GM23248 (cell line): ENCODE measurements at places on chromosomes 3 and 15. TPM values are rescaled to one million over a fixed set of nuclear protein-coding genes. Genes with fewer than 3 reads are reported as not detected.
A peak's percentile ranks its signal among the peaks of the same experiment; 100 is the strongest.

DNA sequence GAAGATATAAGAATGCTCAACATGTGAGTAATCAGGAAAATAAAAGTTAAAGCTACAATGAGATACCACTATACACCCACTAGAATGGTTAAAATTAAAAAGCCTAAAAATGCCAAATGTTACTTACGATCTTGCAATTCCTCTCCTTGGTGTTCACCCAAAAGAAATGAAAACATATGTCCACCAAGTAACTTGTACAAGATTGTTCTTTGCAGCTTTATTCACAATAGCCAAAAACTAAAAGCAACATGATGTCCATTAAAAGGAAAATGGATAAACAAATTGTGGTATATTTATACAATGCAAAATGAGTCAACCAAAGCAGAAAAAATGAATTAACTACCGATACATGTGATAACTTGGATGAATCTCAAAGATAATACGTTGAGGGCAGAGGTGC is 301.6 kb upstream of the THBS1 start:
- H3K27me3 ChIP-seq = no peaks in the 10 kb centered on the region
- H3K36me3 ChIP-seq = no peaks in the 10 kb centered on the region

The SIDT1 gene
- not detected in 2 replicates for total RNA-seq

- DNase-seq = peak; percentile 27
- H3K36me3 ChIP-seq = no peaks in the 10 kb centered on the region
- peaks cover 2% of the 10 kb centered on the region for H3K27me3 ChIP-seq
- peaks cover 8% of the 10 kb centered on the region for H3K4me1 ChIP-seq
These were observed 34.4 kb upstream of the GLCE start for GRCh38 chr15:69126054-69126469.

DNA sequence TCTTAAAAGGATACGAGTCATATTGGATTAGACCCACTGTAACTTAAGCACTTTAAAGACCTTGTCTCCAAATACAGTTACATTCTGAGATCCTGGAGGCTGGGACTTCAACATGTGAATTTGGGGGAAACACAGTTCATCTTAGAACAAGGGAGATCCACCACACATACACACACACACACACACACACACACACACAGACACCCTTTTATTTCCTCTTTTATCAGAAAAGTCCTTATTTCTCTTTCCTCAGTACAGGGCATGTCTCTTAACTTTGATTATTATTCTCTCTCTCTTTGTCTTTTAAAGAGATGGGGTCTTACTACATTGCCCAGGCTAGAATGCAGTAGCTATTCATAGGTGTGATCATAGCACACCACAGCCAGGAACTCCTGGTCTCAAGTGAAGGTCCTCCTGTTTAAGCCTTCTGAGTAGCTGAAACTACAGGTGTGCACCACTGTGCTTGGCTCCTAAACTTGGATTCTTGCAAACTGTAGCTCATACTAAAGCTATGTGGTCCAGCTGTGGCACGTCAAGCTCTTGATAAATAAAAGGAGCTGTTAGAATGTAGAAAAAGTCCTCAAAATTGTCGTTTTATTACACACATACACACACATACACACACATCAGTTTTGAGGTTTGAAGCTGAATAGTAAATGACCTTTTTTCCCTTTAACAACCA is 7.4 kb downstream of the GOLM2 start:
- H3K4me1 ChIP-seq = peaks cover 17% of the 10 kb centered on the region
- H3K4me3 ChIP-seq = no peak overlapping the region
- no peaks in the 10 kb centered on the region for H3K36me3 ChIP-seq
- H3K27me3 ChIP-seq = no peaks in the 10 kb centered on the region
- DNase-seq = no peak

DNA sequence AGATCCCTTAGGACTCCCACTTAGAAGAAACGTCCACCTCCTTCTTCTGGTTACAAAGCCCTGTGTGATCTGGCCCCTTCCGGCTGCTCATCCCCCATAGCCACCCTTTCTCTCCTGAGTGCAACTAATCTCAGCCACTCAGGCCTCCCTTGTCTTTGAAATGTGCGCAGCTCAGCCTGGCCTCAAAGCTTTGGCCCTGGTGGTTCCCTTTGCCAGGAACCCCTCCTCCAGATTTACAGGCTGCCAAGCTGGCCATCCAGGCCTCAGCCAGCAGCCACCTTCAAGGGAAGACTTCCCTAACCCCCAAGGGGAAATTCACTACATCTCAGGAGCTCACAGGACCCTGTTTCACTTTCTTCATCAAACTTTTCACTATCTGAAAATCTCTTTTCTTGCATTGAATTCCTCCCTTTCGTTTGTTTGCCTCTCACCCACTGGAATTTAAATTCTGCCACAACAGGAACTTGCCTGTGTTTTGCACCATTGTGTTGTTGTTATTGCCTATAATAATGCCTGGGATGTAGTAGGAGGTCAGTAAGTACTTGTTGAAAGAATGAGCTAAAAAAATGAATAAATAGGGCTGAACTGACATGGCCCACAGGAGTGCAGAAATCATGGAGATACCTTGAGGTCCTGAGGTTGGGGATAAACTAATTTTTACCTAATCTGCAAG is 109.5 kb upstream of the PFN2 start:
- no peak overlapping the region for H3K4me3 ChIP-seq
- no peak for DNase-seq
- H3K27ac ChIP-seq = peak overlapping the region; percentile 96
- H3K36me3 ChIP-seq = no peaks in the 10 kb centered on the region

The CYP1A1 gene
- not detected in 2 replicates for total RNA-seq

The IL12A gene
- 0.51 and 2.8 TPM in 2 replicates for total RNA-seq

GRCh38 chr3:22609139-22609538 is 594.0 kb upstream of the UBE2E2 start:
- H3K27me3 ChIP-seq = no peaks in the 10 kb centered on the region
- H3K4me3 ChIP-seq = no peak overlapping the region
- H3K36me3 ChIP-seq = no peaks in the 10 kb centered on the region
- H3K4me1 ChIP-seq = peaks cover 11% of the 10 kb centered on the region
- H3K27ac ChIP-seq = no peak overlapping the region

DNA sequence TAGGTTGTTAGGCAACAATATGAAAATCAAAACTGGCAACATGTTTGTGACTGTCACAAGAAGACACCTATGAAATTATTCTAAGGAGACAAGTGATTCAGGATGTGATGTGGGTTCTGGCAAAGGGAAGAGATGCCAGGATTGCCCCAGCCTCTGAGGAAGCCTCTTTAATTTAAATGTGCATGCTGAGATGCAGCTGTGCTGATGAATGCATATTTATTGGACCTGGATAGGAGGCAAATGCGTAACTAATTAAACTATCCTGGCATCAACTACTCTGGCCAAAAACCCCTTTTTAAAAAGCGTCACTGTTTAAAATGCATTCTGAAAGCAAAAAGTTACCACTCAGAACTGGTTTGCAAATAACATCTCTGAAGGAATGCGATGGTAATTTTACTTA is 176.5 kb upstream of the DPH6 start:
- H3K27me3 ChIP-seq = no peaks in the 10 kb centered on the region
- no peak overlapping the region for H3K4me3 ChIP-seq
- H3K36me3 ChIP-seq = no peaks in the 10 kb centered on the region
- H3K27ac ChIP-seq = no peak overlapping the region
- DNase-seq = no peak

GRCh38 chr15:65642594-65642993 is 20.9 kb downstream of the SLC24A1 start:
- no peaks in the 10 kb centered on the region for H3K27me3 ChIP-seq
- peaks cover 8% of the 10 kb centered on the region for H3K4me1 ChIP-seq
- no peaks in the 10 kb centered on the region for H3K36me3 ChIP-seq
- no peak overlapping the region for H3K27ac ChIP-seq

DNA sequence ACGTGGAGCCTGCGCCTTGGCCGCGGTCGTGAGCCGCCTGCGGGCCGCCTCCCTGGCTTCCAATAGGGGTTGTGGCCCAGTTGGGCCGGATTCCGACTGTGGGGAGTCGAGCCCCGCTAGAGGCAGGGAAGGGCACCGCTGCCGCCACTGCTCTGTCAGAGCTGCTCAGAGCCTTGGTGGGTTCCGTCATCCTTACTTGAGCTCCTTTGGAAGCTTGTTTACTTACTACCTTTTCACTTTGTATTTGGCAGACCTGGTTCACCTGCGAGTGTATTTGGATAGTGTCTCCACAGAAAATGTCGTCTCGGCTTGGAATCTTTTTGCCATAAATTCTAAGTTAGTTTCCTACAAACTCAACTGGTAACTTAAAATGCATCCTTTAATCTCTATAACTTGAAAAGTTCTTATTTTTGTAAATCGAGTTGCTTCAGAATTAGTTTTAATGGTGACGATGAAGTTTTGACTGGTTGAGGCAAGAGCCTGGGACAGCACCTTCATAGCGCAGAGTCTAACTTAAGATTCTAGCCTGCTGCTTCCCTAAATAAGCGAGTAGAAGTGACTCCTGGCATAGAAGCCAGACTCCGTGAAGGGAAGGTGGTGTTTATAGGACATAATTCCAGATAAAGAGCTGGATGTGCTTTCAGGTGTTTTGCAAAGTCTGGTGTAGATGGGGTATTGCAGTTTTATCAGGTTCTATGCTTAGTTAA is 800 bp downstream of the DAG1 start:
- peak; percentile 48 for DNase-seq
- H3K27ac ChIP-seq = peak overlapping the region; percentile 75
- H3K4me3 ChIP-seq = peak overlapping the region; percentile 77
- no peaks in the 10 kb centered on the region for H3K36me3 ChIP-seq
- H3K27me3 ChIP-seq = no peaks in the 10 kb centered on the region

The CELF6 gene
- 0.22 and 1.0 TPM in 2 replicates for total RNA-seq

The ARGFX gene
- total RNA-seq = not detected in 2 replicates
